ENCODE measurements at places on chromosomes 1 and 21.

- DNase-seq: no peak
Measured at GRCh38 chr1:174322202-174322862, 125.4 kb upstream of the GPR52 start.

GRCh38 chr1:29831500-29832117 is 595.3 kb downstream of the PTPRU start:
- no peak for DNase-seq

DNA sequence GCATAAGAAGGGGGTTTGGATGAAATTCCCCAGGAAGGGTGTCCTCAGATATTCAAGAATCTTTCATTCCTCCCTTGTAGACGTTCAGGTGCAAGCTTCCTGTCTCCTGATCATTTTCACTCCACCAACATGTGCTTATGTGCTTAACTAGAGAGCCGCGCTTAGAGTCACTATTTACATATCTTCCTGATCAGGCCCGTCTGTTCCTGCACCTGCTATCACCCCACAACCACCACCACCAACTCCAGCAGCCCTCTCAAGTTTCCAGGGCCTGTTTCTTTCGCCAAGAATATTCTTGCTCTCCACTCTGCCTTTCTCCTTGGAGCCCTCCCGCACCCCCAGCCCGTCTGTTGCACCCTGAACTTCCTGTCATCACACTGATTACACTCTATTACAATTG is 113.4 kb downstream of the SPSB1 start:
- no peak for DNase-seq

DNA sequence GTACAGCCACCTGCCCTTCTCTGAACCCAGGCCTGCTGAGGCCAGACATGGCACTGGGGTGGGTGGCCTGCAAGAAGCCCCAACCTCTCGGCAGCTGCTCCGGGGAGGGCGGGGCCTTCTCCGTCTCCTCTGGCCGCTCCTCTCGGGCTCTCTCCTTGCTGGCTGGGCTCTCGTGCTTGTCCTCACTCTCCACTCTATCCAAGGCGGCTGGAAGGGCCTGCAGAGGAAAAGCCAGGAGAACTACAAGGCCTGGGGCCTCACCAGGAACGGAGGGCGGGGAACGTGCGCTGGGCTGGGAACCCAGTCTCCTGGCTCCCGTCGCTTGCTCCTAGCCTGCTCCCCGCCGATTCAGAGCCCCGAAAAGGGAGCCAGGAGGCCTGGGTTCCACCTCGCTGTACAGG is 59.1 kb downstream of the CHD5 start:
- no peak for DNase-seq

GRCh38 chr1:209080170-209080781 is 503.2 kb upstream of the CAMK1G start:
- DNase-seq: no peak

DNA sequence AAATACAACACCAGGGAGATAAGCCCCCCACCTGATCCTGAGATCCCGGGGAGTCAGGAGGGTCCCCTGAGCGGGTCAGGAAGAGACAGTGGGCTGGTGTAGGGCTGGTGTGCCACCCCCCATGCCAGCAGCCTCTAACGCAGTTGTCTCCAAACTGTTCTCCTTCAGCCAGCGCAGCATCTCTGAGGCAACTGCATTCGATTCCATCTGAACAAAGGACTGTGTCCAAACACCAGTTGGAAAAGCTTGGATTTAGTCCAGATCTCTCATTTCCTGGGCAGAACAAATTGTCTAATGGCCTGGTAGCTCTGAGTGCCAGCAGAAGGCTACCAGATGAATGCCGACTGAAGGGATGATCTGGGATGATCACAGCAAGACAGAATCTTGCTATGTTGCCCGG is 44.1 kb upstream of the EIF4G3 start:
- no peak for DNase-seq

GRCh38 chr1:177181280-177181630 is 10.5 kb downstream of the BRINP2 start:
- DNase-seq: no peak

DNA sequence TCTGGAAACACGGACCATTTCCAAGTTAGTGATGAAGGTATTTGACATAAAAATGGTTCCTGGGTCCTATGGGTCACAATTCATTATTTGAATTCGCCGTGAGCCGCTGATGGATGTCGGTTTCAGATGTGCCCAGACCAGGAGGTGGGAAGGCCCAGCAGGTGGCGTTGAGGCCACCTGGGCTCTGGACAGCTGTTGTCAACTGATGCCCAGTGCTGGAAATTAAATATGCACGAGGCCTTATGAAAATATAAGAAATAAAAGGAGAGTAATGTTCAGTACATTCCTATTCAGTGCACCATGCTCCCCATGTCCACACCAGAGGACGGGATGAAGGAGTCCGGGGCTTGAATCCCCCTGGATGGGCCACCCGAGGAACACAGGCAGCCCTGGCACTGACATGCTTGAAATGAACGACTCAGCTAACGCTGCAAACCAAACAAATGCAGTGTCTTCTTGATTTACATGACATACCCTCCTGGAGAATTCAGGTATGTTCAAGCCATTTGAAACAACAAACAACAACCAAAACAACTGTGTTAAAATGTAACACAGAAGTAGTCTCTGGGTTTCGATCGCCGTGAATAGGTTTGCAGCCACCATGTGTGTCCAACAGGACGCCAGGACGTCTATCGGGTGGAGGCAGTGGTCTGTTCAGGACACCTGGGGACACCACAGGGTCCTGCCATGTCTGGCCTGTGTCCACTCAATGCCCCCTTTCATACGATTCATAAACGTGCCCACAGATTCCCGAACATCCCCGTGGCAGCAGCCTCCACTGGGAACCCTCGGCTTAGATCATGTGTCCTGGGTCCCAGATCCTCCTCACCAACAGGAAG is 6.1 kb downstream of the TFF3 start:
- DNase-seq: no peak

GRCh38 chr1:223496883-223497282 is 103.7 kb downstream of the CCDC185 start:
- DNase-seq: no peak

DNA sequence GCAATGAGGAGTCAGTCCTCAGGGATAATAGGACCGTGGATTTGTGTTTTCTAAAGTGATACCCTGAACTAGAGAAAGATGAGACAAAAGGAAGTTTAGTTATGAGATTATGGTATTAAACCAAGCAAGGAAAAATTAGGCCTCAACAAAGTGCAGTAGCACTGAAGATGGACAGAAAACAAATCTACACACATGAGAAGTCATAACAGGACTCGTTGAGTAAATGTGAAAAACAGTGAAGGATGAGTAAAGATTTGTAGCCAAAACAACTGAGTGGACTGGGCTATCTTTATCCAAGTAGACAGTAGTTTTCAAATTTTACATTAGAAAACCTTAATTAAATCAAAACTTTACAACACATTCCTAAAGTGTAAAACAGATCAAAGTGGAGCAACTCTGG is 15.0 kb downstream of the EPRS1 start:
- no peak for DNase-seq

DNA sequence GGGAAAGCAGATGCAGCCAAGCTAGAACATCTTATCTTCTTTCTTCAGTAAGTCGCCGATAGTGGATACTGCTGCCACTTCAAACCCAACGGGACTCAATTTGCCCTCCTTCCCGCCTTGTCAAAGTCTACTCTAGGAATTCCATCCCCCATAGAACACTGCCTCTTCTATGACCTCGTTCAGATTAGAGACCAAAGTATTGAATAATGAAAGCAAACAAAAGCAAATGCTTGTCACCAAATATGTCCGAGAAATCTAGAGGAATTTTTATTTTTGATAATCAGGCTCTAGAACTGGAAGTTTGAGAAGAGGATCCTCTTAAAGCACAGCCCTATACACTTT is 853 bp upstream of the RRAGC start:
- no peak for DNase-seq
